Suppressor macrophage treated with lipopolysaccharide for 1 hour (primary cell): ENCODE measurements at places on chromosomes 4 and X.

- no peak for DNase-seq
Measured at GRCh38 chrX:108664701-108665100, 71.7 kb downstream of the IRS4 start.

- no peak for DNase-seq
Measured at GRCh38 chr4:168908093-168908492, 102.0 kb downstream of the CBR4 start.

- no peak for DNase-seq
Measured at GRCh38 chr4:74395633-74396032, 30.7 kb downstream of the EREG start.

DNA sequence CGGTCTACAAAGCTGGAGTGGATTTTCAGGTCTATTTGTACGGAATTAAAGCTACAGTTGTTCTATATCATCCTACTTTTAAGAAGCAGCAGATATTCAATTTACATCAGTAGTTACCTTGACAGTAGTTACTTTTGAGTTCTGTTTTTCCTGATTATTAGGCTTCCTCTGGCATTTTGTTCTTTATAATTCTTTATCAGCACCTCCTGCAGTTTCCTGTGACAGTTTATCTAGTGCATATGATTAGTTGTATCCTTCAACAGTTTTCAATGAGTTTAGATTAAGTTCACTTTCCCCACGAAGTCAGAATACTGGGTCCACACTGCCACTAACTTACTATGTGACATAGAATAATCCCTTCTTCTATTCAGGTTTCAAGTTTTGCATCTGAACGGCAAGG, 71.7 kb downstream of the IDS start:
- DNase-seq, result no peak

- no peak for DNase-seq
Measured at GRCh38 chr4:107129076-107129475, 93.0 kb upstream of the DKK2 start.
